Mononuclear cell (primary cell): ENCODE measurements at places on chromosomes 13 and 19. TPM values are rescaled to one million over a fixed set of nuclear protein-coding genes. Genes with fewer than 3 reads are reported as not detected.

MED25 gene
- total RNA-seq, result 15.1 TPM

NUFIP1 gene
- total RNA-seq, result 2.9 TPM

ZNF577 gene
- total RNA-seq, result 8.6 TPM

EXOC3L2 gene
- 0.31 TPM for total RNA-seq

DNAAF3 gene
- 0.52 TPM for total RNA-seq

PCP2 gene
- 0.63 TPM for total RNA-seq

SYCN gene
- not detected for total RNA-seq

PSG6 gene
- total RNA-seq, result not detected

CDC42EP5 gene
- not detected for total RNA-seq

ANKLE1 gene
- 0.94 TPM for total RNA-seq

BRSK1 gene
- 0.52 TPM for total RNA-seq

EDNRB gene
- total RNA-seq, result 0.21 TPM

SIX5 gene
- total RNA-seq, result under 0.01 TPM

PEG3 gene
- under 0.01 TPM for total RNA-seq

CEACAM21 gene
- total RNA-seq, result 3.9 TPM

IGSF23 gene
- total RNA-seq, result not detected

C19orf67 gene
- not detected for total RNA-seq

CLPTM1 gene
- 29.1 TPM for total RNA-seq
